Pulmonary artery endothelial cell (primary cell): ENCODE measurements at places on chromosomes 12 and 14. TPM values are rescaled to one million over a fixed set of nuclear protein-coding genes. Genes with fewer than 3 reads are reported as not detected.

DNA sequence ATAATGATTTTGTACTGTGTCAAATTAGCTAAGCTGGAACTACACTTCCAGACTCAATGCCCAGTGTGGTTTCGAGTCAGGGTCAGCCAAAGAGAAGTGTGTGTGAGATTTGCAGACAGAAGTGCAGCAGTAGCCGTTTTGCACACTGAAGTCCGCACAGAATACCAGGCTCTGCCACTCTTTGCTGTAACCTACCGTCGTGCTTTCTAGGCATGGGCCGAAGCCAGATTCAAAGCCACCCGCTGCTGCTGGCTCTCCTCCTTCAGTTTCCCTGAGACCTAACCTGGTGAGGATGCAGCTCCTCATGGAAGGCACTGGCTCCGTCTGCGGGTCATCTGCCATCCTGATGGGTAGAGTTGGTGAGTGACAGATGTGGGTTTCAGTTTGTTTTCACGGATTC lies 48.8 kb downstream of the LRTM2 start:
- DNase-seq: no peak

DNA sequence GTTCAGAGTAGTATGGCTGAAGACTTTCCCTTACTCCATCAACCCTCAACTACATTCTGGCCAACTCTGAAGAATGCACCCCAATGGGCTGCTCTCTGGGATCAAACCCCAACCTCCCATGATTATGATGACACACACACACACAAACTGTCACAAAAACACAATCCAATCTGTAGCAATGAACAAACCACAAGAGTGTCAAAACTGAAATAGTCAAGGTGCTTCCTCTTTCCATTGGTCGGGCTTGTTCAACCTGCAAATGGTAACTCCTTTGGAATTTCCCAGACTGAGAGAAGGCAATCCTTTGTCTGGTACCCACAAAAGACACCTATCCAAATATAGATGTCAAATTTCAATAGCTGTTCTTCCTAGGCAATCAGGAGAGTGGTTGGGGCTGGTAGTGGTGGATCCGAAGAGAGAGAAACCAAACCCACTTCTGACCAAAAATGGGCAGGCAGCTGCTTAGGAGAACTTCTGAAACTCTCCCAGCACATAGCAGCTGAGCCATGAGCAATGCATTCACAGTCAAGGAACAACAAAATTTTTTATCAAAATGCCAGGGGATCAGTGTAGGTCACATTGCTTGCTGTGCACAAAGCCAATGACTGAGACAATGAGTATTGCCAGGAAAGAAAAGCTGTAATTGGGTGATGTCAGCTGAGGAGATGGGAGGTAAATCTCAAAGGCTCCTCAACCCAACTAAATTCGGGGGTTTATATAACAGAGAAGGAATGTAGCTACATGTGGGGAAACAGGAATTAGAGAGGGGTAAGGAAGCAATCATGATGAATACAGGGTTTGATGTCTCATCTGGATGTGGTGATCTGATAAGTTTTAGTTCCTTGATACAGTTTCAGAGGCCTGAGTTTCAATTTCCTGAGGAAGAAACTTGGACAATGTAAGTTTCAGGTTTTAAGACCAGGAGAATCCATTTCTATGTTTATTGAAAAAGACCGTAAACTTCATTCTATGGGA lies 191.4 kb downstream of the KITLG start:
- no peak for DNase-seq

GRCh38 chr12:83005534-83006197 lies 319.0 kb downstream of the TMTC2 start:
- no peak for DNase-seq

GRCh38 chr12:29593001-29593400 lies 95.5 kb upstream of the OVCH1 start:
- no peak for DNase-seq

- DNase-seq: no peak
Observed at GRCh38 chr12:116861320-116861719, 19.9 kb downstream of the HRK start.

ZNF891 gene
- total RNA-seq: 0.53 and 0.88 TPM in 2 replicates
